Breast epithelium (tissue), 4 donors: ENCODE measurements at places on chromosomes 7 and 10. TPM values are rescaled to one million over a fixed set of nuclear protein-coding genes. Genes with fewer than 3 reads are reported as not detected.

CALHM1 gene
- not detected for total RNA-seq

ZNF736 gene
- total RNA-seq = 16.3 TPM

TFAM gene
- total RNA-seq = 22.3 TPM

CTBP2 gene
- total RNA-seq = 53.1 TPM

DNA sequence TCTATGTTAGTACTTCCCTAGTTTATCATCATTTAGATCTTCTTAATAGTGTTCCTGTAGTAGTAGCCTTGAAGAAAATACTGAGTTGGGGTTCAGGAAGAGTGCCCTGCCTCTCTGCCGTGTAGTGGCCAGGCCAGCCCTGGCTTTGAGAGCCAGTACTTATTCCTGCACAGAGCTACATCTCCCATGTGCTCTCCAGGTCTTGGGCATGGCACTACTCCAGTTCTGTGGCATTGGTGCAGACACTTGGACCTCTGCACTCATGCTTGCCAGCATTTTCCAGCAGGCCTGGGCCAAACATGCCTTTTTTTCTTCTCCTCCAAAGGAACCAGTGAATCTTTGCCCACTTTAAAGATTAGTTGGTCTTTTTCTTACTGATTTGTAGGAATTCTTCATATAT is 5.3 kb downstream of the GNG11 start:
- no peaks in the 10 kb centered on the region for H3K4me1 ChIP-seq
- no peaks in the 10 kb centered on the region for H3K27me3 ChIP-seq
- no peak overlapping the region for H3K4me3 ChIP-seq
- DNase-seq = no peak
- H3K36me3 ChIP-seq = no peaks in the 10 kb centered on the region

- H3K4me1 ChIP-seq = no peaks in the 10 kb centered on the region
- H3K27me3 ChIP-seq = no peaks in the 10 kb centered on the region
- no peak for DNase-seq
- H3K36me3 ChIP-seq = no peaks in the 10 kb centered on the region
Observed at GRCh38 chr10:61110188-61110844, 166.3 kb upstream of the RHOBTB1 start.

GRCh38 chr10:89428877-89429276 is 14.5 kb downstream of the IFIT5 start:
- H3K4me3 ChIP-seq = no peak overlapping the region
- no peaks in the 10 kb centered on the region for H3K4me1 ChIP-seq
- no peak overlapping the region for H3K27ac ChIP-seq
- no peaks in the 10 kb centered on the region for H3K27me3 ChIP-seq
- DNase-seq = peak; percentile 49

- H3K27me3 ChIP-seq = no peaks in the 10 kb centered on the region
- no peaks in the 10 kb centered on the region for H3K4me1 ChIP-seq
- H3K4me3 ChIP-seq = no peak overlapping the region
- no peak overlapping the region for H3K27ac ChIP-seq
- peak; percentile 55 for DNase-seq
Observed at GRCh38 chr10:23994459-23995046, 214.4 kb upstream of the KIAA1217 start.

DNA sequence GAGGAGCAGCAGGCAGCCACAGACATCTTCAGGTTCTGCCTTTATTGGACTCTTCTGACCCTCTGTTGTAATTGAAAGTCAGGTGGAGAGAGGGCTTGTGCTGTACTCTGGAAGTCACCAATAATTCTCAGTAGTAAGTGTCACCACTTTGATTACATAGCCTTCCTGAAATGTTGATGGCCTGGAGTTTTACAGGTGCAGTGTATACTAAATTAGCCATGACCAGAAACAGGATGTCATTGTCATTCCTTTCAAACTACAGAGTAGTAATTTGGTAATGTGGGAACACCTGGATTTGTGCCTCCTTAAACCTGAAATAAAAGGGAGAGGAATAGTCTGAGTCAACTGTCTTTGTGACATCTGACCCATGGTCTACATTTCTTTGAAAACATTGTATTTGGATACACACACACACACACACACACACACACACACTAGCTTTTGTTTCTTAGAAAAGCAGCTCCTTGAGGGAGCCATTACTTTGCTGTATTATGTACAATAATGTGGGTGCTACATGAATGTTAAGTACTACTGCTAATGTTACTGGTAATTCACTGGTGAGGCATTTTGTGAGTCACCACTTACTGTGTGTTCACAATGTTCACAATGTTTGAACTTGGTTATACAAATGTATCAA is 19.6 kb downstream of the ARL4A start:
- no peaks in the 10 kb centered on the region for H3K27me3 ChIP-seq
- no peaks in the 10 kb centered on the region for H3K36me3 ChIP-seq
- H3K4me1 ChIP-seq = no peaks in the 10 kb centered on the region
- no peak for DNase-seq
- no peak overlapping the region for H3K4me3 ChIP-seq

DNA sequence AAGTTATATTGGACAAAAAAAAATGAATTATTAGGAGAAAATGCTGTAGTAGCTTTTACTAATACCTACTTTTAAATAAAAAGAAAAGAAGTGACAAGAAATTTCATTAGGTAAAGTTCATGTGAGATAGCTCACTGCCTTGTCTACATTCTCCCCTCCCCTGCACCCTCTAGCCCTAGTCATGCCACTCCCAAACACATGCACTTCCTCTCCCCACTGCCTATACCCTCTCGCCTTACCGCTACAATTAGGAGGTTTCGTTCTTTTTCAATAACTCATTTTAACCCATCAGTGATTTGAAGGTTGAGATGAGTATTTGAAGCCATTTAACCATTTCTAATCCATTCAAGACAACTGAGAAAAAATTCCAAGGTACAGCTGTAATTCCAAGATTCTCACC is 75.3 kb downstream of the HIBADH start:
- no peaks in the 10 kb centered on the region for H3K27me3 ChIP-seq

DNA sequence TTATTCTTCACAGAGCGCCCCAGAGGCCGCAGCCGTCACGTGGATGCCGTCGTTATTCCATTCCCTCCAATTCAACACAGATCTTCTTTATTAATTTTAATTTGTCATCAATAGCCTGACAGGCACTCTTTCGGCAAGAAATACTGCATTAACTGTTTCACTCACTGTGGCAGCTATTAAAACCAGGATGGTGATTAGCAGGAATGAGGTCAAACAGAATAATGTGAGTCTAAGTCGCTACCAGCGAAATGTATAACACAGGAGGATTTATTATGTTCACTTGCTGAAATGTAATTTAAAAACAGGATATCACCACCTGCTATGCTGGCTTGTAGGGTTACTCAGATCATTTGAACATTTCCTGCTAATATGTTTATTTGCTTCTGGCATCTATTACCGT is 74.2 kb upstream of the MGMT start:
- no peaks in the 10 kb centered on the region for H3K36me3 ChIP-seq
- H3K27ac ChIP-seq = no peak overlapping the region
- no peak overlapping the region for H3K4me3 ChIP-seq
- H3K27me3 ChIP-seq = no peaks in the 10 kb centered on the region
- DNase-seq = no peak

DNA sequence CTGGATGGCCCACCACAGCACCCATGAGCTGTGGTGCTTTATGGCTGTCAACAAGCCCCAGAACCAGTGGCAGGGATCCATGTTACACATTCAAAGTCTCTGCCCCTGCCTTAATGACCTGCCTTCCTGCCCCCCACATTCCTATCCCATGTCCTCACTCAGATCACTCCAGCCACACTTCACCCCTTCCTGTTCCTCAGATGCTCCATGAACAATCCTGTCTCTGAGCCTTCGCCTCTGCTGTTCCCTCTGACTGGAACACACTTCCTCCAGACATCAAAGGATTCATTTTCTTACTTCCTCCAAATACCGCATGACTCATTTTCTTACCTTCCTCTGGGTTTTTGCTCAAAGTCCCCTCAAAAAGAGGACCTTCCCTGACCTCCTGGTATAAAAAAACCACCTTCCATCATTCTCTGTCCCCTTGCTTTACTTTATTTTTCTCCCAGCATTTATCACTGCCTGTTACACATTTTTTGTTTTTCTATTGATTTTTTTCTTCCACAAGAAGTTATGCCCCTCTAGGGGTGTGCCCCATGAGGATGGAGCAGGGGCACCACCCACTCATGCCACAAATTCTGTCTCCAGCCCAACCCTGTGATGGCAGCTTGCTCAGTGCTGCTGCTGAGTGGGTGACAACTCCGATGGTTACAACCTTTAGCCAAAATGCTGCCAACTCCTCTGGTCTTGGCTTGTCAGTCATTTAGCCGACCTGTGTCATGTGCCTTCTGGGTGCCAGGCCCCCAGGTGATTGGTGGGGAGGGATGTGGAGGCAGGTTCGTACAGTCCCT is 18.2 kb downstream of the COL13A1 start:
- no peaks in the 10 kb centered on the region for H3K27me3 ChIP-seq
- no peak overlapping the region for H3K4me3 ChIP-seq
- no peaks in the 10 kb centered on the region for H3K4me1 ChIP-seq
- H3K27ac ChIP-seq = no peak overlapping the region

DNA sequence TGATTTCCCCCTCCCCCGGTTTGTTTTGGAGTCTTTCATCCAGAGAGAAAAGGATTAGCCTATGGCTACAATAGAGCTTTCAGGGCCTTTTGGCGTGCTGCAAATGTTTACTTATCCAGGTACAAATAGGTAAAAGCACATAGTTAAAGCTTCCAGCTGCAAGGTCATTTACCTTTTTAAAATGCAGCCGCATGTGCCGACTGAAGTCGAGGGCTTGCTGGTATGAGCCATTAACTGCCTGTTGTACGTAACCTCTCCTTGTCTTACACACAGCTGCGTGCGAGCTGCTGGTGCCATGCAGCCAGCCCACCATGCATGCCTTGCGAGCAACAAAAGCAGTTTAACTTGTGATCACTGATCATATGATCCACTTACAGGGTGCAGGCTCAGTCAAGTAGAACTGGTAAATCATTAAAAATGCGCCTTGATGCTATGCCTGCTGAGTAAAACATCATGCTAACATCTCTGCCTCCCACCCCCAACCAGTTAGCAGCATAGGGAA is 866.4 kb downstream of the LRMDA start:
- H3K36me3 ChIP-seq = no peaks in the 10 kb centered on the region
- no peak overlapping the region for H3K4me3 ChIP-seq
- no peaks in the 10 kb centered on the region for H3K27me3 ChIP-seq
- no peak for DNase-seq
- no peaks in the 10 kb centered on the region for H3K4me1 ChIP-seq
